ENCODE measurements at places on chromosomes 3 and 15.
A peak's percentile ranks its signal among the peaks of the same experiment; 100 is the strongest.

DNA sequence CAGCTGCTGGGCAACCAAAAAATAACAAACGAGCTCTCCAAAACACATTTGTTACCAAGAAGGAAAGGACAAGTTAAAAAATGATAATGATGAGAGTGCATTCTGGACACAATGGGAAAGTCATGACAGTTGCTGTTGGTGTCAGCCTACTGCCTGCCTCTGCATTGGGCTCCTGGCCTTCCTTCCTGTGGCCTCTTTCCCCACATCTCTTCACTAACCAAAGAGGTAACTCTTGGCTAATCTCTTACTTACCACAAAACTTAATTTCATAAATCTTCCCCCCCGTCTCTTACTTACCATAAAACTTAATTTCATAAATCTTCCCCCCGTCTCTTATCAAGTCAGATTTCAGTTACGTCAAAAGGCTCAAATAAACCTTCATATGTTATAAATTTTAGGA, 58.6 kb downstream of the AGTR1 start:
- no peak for DNase-seq

DNA sequence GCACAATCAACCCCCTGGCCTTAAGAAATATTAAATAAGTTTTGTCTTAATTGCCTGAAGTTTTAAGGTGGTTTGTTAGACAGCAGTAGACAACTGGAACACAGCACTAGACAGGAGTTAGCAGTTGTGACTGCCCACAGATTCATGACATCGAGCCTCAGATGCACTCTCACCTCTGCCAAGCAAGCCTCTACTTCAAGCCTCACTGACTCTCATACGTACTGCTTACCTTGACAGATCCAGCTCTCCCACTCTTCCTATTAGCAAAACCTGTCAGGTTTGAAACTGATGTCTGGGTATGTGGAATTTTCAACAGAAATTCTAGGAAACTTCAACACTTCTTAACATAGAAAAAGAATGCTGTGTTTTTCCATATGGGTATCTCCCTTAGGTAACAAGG, 382.9 kb upstream of the DPH6 start:
- no peak for DNase-seq

GRCh38 chr3:167653760-167654159, at the start of gene WDR49:
WDR49 (minus strand) TSS chr3:167653942; CDS start chr3:167653425, 517 bp downstream.
- no peak for DNase-seq

DNA sequence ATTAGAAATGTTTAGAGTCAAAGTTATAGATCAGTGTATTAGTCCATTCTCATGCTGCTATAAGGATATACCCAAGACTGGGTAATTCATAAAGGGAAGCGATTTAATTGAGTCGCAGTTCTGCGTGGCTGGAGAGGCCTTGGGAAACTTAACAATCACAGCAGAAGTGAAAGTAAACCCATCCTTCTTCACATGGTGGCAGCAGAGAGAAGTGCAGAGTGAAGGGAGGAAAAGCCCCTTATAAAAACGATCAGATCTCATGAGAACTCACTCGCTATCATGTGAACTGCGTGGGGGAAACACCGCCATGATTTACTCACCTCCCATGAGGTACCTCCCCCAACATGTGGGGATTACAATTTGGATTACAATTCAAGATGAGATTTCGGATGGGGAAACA, 871.5 kb downstream of the DIPK2A start:
- no peak for DNase-seq

- DNase-seq = no peak
Measured at GRCh38 chr3:72120806-72121778, 336.1 kb upstream of the PROK2 start.

- DNase-seq = no peak
Measured at GRCh38 chr15:65939901-65940617, 70.8 kb downstream of the RAB11A start.

GRCh38 chr3:158458464-158458863, 112.5 kb upstream of the MLF1 start:
- DNase-seq = no peak

DNA sequence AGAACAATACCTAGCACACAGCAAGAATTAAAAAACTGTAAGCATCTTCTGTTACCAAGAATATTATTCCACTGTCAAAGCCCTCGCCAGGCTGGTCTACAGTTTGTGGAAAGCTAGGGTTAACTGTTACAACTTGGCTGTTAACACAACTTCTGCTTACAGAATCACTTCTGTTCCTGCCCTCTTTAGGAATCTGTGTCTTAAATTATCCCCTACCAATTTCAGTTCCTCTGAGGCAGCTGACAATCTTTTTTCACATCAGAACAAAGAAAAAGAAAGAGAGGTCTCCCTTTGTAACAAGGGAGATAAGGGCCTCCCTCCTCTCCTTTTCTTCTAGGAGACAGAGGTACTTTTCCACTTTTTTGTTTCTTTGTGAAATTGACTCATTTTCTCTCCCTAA, 188.9 kb downstream of the FMN1 start:
- no peak for DNase-seq

- no peak for DNase-seq
Measured at GRCh38 chr3:9583792-9584191, 30.2 kb upstream of the LHFPL4 start.

- no peak for DNase-seq
Measured at GRCh38 chr15:75231836-75232235, 26.3 kb upstream of the GOLGA6C start.

GRCh38 chr15:36428102-36428845, 151.2 kb upstream of the CDIN1 start:
- DNase-seq = no peak

GRCh38 chr3:124741027-124741426, 10.8 kb downstream of the UMPS start:
- DNase-seq = no peak

DNA sequence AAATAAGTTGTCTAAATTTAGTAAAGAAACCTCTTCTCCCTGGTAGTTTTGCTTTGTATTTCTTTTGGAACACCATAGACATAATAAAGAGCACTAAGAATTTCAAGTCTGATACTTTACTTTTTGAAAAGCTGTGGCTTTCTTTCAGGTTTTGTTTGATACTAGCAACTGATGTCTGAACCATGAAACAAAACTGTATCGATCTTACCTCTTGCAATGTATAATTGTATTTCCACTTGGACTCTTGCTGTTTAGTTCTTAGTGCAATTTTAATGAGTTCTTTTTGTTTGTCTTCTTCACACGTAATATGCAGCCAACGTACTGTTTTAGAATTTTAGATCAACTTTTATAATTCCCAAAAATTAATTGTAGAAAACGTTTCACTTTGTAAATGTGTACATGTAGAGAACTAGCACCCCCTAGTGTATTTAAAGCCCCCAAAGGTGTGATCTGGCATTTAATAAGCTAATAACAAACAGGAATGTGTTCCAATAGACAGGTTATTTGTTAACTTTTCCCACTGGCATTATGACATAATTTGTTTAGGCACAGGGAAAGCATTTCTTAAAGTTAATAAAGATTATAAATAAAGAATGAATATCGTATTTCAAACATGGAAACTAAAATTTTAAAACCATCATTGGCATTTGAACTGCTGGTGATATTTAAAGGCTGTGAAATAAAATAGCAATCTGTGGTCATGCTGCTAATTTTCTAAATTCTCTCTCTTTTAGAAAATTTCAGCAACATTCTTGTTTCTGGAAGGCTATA, 289.1 kb upstream of the DNAJC19 start:
- DNase-seq = no peak

GRCh38 chr3:127802606-127803005, 19.7 kb downstream of the MGLL start:
- DNase-seq = no peak

GRCh38 chr3:107660306-107660976, 137.7 kb downstream of the BBX start:
- DNase-seq = no peak

GRCh38 chr15:76321171-76321570, 9.9 kb upstream of the ETFA start:
- no peak for DNase-seq

DNA sequence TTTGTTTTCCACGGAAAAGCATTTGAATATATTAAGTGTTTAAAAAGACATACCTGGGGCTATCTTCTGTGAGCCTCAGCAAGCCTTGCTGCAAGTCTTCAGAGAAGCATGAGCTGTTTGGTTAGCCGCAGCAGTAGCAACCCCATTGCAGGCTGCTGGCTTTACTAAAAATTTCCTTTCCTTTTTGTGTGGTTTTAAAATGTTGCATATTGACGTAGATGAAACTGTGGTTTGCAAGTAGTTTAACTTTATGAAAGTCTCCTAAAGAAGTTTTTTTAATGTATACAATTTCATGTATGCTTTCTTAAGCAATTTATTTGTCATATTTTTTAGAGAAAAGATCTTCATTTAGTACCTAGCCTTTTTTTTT, at the start of gene GPR171:
Gene GPR171 (minus strand): TSS at position 166 of the 370 bp plus-strand sequence. CDS start 3,830 bp downstream, outside the sequence.
- peak; percentile 45 for DNase-seq

DNA sequence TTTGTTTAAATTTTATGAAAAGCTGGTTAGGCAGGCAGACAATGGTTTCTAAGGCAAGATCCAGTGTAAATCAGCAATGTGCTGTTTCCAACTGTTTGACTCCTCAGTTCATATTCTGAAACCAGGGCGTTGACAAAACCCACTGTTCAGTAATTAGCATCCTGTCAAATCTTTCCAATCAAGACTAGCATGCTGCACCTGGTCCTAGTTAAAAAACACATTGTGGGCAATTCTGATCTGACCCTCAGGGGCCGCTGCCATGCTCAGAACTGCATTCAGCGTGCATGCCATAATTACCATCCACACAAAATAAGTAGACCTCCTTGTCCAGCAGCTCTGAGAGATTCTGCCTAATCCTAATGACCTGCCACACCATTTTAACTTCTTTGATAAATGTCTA, 20.9 kb upstream of the RBP1 start:
- DNase-seq = no peak
